Cardiac fibroblast (primary cell): ENCODE measurements at places on chromosomes 6 and 20.

DNA sequence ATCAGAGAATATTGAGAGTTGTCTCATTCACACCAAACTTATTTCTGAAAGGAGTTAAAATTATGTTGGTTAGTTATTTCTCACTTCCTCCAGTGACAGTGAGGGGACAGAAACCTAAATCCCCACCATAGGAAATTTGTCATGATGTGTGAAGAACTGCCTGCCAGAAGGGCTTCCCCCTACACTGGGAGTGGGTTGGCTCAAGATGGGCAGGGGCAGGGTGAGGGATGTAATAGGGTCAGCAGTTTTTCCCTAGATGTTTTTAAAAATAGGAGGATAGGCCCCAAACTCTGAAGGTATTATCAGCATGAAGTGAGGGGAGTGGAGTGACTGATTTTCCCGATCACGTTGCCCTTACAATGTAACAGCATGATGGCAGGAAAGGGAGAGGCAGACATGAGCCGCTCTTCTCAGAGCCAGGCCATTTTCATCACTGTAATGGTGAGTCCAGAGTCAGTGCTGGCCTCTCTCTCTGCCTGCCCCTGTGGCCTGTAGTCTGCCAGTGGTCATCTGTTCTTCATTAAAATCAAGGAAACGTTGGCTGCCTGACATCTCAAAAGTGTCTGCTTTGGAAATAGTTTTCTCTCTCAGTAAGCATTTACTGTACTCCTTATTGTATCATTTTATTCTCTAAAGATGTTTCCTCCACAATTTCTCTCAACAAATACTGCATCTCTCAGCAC is 59.8 kb upstream of the SYNJ2 start:
- DNase-seq = no peak

GRCh38 chr6:28368522-28368921 is 18.8 kb downstream of the ZKSCAN3 start:
- no peak for DNase-seq

- DNase-seq = no peak
These were observed 25.2 kb downstream of the UCKL1 start for GRCh38 chr20:63930971-63931553.

DNA sequence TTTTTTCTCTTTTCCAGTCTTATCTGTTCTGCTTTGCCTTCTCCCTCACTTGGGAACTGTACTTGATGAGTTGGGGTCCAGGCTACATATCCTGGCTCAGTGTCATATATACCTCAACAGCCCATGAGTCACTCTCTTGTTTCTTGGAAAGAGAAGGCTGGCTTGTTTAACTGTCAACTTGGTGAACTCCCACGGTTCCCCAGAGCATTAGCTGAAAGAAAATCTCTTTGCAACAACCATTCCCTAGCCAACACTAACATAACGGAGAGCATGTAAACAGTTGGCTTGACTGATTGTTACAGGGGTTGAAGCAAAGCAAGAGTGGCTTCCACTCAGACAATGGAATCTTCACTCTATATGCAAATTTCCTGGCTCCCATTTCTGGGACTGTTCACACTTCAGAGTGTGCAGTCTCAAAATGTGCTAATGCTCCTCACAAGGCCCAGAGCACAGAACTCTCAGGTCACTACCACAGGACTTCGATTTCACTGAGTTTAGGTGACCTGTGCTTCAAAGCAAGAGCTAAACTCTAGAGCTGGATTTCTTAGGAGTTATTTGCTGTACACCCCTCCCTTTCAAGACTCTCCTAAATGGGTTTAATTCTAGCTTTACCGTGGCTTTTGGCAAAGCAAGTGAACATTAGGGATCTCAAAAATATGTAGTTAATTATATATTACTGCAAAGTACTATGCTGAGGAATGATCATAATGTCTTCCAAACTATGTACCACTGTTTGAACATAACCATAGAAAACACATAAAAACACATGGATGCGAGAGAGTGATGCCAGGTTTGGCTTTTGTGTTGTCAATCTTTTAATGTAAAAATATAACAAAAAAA is 609.8 kb downstream of the RFPL4B start:
- DNase-seq = peak; percentile 97

DNA sequence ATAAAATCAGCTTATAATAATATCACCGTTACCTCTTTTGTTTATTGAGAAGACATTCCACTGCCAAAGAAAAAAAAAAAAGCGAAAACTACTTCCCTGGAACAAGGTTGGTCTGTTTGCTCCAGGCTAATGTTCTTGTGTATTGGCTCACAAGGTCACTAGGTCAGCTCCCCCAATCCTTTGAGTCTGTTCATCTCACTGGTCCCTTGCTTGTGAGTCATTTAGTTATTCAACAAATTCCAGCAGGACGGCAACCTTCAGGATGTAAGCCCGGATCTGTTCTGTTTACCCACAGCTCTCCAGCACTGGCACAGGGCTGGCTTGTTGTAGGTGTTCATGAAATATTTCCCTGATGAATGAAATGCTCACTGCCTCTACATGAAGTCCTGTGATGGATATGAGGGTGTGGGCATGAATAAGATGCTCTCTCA is 3.3 kb downstream of the ARHGAP40 start:
- peak; percentile 47 for DNase-seq

- DNase-seq = no peak
These were observed 39.8 kb downstream of the PRDM1 start for GRCh38 chr6:106125925-106126435.

DNA sequence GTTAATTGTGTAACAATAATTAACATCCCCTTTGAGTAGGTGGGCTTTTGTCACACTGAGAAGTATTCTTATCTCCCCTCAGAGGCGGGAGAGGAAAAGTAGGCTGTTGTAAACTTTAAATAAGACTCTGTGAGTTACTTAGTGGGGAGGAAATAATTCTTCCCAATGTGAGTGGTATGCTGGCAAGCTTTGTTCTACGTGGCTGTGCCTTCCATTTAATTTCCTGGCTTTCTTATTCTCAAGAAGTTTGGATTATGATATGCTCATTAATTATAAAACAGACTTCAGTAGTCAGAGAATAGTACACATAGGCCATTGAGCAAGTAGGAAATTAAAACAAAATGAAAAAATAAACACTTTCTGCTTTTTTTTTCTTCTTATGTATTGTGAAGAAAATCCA is 19.1 kb downstream of the ADGRB3 start:
- no peak for DNase-seq

DNA sequence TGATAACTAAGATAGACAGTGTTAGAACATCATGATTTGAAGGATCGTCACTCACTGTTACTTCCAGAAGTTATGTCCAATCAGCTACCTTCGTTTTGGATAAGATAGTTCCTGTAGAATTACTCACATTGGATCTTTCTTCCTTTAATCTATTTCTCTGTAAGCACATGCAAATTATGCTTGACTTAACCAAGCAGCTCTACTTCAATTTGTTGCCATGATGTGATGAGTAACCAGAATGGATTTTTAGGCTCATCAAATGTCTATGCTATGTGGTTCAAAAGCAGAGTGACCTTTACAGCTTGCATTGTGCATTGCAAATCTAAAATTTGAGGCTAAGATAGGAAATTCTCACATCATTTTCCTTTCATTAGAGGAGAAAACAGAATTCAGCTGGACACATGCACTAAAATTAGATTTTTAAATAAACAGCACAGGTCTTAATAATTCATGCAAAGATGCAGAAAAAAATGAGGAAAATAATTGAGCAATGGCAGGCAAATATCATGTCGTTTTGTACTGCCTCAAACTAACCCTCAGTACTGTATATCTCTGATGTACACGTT is 76.7 kb upstream of the ZFP64 start:
- peak; percentile 17 for DNase-seq

GRCh38 chr6:168193816-168194721 is 115.1 kb upstream of the FRMD1 start:
- peak; percentile 15 for DNase-seq

DNA sequence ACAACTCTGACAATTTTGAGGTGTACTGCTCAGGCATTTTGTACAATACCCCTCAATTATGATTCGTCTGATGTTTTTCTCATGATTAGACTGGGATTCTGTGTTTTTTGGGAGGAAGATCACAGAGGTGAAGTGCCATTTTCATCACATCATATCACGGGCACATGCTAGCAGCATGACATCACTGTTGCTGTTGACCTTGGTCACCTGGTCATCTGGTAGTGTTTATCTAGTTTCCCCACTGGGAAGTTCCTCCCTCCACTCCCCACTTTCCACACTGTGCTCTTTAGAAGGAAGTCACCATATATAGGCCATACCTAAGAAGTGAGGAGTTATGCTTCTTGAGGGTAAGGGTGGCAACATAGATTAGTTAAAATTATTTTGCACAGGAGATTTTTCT is 20.8 kb downstream of the GCM2 start:
- DNase-seq = no peak

- peak; percentile 88 for DNase-seq
These were observed 64.3 kb downstream of the EDN1 start for GRCh38 chr6:12354499-12354898.

DNA sequence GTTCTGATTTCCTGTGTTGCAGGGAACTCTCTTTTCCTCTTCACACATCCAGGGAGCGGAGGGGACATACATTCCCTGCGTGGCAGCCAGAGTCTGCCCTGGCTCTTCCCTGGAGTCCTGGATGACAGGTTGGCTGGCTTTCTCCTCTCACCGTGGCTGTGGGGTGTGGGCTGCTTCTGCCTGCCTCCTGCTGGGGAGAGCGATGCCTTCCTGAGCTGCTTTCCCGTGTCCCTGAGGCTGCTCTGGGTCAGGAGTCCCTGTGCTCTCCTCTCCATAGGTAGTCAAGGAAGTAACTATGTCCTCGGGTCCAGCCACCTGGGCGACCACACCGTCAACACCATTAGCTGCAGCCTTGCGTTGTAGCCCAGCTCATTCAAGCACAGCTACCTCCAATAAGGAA is 451.7 kb downstream of the QKI start:
- no peak for DNase-seq

GRCh38 chr6:74410630-74411029 is 714.6 kb downstream of the CD109 start:
- DNase-seq = no peak

- DNase-seq = peak; percentile 7
These were observed 272.5 kb downstream of the CLIC5 start for GRCh38 chr6:45743028-45743615.

GRCh38 chr6:3176562-3177355 is 19.4 kb upstream of the TUBB2A start:
- peak; percentile 96 for DNase-seq

- DNase-seq = no peak
These were observed 465.2 kb downstream of the TFAP2B start for GRCh38 chr6:51283723-51284355.

DNA sequence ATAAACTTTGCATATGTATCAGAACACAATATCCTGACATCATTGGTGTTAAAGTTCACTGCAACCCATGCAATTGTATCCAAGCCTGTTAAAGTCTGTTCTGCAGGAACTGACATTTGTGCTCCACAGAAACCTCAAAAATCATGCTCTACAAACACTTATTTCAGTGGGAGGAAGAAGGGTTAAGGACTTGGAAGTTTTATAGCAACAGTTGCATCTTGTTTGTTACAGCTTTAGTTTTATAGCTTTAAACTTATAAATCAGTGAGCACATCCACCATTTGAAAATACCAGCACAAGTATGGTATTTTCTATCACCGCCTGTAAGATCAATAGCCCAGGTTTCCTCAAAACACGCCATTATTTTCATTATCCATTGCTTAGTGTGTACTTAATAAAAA is 884 bp downstream of the ECT2L start:
- no peak for DNase-seq

- peak; percentile 73 for DNase-seq
These were observed 61.5 kb upstream of the HDDC2 start for GRCh38 chr6:125363039-125363823.

DNA sequence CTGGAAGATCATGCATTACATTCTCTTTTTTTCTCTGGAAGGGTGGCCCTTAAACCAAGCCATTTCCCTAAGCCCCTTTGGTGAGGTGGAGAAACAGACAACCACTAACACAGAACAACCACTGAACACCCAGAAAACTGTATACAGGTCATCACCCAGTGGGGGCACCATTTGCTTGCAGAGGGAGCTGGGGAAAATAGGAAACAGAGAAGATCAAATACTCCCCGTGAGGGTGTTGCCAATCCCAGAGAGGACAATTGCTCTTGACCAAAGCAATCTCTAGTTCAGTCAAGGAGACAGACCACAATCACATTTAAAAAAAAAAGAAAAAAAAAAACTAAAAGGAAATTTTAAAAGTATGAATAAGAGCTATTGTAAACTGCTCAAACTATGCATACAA is 865 bp upstream of the DAAM2 start:
- peak; percentile 48 for DNase-seq

DNA sequence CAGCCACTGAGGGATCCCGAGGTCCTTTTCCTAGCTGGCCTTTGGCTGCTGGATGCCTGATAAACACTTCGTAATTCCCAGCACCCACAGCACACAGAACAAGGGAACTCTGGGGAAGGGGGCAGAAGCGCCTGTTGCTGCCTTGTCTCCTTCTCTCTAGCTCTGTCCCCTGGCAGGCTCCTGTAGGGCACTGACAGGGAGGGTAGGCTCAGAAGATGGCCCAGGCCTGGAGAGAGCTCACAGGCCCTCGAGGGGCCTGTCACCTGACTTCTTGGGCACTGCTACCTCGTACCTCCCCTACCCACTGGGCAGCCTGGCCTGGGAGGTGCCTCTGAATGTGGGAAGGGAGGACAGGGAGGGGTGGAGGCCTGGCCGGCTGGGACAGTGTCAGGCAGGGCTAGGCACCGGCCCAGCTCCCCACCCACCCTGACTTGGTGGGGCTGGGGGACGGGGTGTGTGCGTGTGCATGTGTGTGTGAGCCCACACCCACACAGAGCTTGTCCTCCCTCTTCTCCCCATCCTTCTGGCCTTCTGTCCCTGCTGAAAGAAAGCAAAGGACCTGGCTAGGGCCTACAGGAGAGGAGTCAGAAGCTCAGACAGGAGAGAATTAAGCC is 18.1 kb downstream of the C6orf132 start:
- DNase-seq = no peak

GRCh38 chr6:33404884-33405283 is 5.9 kb upstream of the PHF1 start:
- no peak for DNase-seq

- no peak for DNase-seq
These were observed 470.4 kb downstream of the TFAP2B start for GRCh38 chr6:51289041-51289440.

GRCh38 chr6:38876475-38876874 is 161.4 kb downstream of the DNAH8 start:
- DNase-seq = no peak

- no peak for DNase-seq
These were observed 211.8 kb downstream of the QKI start for GRCh38 chr6:163626073-163626867.

DNA sequence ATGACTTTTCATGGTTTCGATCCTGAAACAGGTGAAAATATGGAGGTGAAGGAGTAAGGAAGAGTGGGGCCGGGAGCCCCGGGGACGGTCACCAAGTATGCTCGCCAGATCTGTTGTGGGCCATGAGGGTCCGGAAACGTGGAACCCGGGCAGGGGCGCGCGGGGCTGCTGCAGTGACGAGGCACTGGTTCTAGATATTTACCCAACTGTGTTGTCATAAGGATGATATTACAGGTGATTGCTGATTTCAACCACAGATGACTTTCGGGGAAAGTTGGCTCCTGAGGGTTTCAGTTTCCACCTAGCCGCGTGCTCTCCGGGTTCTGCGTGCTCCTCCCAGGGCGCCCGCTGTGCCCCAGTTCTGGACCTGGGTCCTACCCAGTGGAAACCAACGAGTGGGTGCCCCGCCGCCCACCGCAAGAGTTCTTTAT is 12.2 kb downstream of the RAET1G start:
- no peak for DNase-seq

- no peak for DNase-seq
These were observed 8.1 kb downstream of the ZNF311 start for GRCh38 chr6:28996844-28997510.
